Central memory CD8-positive, alpha-beta T cell (primary cell): ENCODE measurements at places on chromosomes 5 and 9.

DNA sequence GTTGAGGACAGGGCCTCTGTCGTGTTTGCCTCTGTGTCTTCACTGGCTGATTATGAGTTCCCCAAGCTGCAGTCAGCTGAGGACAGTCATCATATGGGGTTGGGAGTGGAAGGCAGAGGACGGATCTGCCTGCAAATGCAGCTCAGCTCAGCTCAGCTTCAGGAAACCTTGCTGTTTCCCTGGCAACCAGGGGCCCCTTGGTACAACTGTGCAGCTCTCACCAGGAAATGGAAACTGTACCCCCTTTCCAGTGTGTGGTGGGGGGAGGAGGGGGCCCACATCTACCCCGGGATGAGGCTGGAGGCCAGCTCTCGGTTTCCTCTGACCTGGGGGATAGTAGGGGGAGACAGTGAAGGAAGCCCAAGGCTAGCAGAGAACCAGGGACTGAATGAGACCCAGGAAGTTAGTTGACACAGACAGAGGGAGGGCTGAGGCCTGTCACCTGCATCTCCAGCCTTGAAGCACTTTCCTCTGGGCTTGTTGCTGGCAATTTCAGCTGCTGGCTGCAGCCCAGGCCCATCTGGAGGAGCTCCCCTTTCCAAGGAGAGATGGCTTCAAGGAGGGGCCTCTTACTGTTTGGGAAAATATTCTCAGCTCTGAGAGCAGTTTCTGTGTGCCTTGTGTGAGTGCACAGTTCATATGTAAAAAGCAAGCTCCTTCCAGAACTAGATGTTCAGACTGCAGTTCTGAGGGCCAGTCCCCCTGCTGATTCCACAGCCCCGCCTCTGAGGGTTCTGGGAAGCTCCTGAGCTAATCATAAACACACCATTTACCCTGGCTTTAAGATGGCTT lies 6.9 kb downstream of the ANXA6 start:
- H3K4me3 ChIP-seq: peak overlapping the region; percentile 76
- H3K27ac ChIP-seq: peak overlapping the region; percentile 94
- H3K36me3 ChIP-seq: peaks cover 31% of the 10 kb centered on the region
- H3K4me1 ChIP-seq: peaks cover 100% of the 10 kb centered on the region

- H3K27me3 ChIP-seq: peaks cover 37% of the 10 kb centered on the region
- no peak overlapping the region for H3K4me3 ChIP-seq
- H3K27ac ChIP-seq: no peak overlapping the region
- DNase-seq: no peak
- H3K36me3 ChIP-seq: no peaks in the 10 kb centered on the region
- no peaks in the 10 kb centered on the region for H3K4me1 ChIP-seq
These were observed 225.7 kb downstream of the CACNA1B start for GRCh38 chr9:138103111-138103848.

- no peaks in the 10 kb centered on the region for H3K36me3 ChIP-seq
- H3K27ac ChIP-seq: no peak overlapping the region
- no peak overlapping the region for H3K4me3 ChIP-seq
- H3K27me3 ChIP-seq: no peaks in the 10 kb centered on the region
- no peaks in the 10 kb centered on the region for H3K4me1 ChIP-seq
These were observed 356.9 kb downstream of the NFIB start for GRCh38 chr9:13957089-13957488.

GRCh38 chr9:91259162-91259561 lies 102.6 kb downstream of the AUH start:
- H3K4me1 ChIP-seq: peaks cover 19% of the 10 kb centered on the region
- no peak overlapping the region for H3K4me3 ChIP-seq
- DNase-seq: no peak
- no peaks in the 10 kb centered on the region for H3K27me3 ChIP-seq
- H3K27ac ChIP-seq: no peak overlapping the region

DNA sequence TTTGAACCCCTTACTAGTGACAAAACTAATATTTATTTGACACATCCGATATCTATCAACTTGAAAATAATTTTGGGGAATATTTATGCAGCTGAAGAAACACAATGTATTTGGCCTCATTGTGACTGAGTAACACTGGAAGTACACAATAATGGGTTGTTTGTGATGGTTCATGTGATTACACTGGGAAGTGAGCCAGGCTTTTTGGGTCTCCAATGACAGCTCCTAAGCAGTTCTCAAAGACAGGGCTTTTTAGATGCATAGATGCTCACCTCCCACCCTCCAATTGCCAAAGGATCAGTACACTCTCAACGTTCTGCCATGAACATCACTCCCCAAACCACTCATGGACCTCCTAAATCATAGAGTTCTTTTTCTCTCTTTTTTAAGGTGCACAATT lies 170.0 kb downstream of the SLC24A2 start:
- no peaks in the 10 kb centered on the region for H3K4me1 ChIP-seq
- no peaks in the 10 kb centered on the region for H3K36me3 ChIP-seq
- no peak overlapping the region for H3K4me3 ChIP-seq
- no peak for DNase-seq
- H3K27me3 ChIP-seq: peaks cover 55% of the 10 kb centered on the region
- no peak overlapping the region for H3K27ac ChIP-seq

DNA sequence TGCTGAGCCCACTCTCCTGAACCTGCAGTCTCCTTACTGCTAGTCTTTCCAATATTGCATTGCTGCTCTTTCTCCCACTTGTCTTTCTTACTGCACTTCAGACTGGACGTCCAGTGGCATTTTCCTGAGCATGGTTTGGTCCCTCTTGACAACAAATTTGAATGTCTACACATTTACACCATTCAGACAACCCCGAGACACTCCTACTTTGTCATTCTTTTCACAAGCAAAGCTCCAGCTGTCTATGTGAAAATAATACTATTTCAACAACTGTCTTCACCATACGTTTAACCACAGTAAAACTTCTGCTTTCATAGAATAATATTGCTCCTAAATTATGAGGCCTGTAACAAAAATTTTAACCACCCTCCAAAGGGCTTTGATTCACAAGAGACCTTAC lies 10.4 kb upstream of the APTX start:
- peaks cover 2% of the 10 kb centered on the region for H3K36me3 ChIP-seq
- no peak overlapping the region for H3K4me3 ChIP-seq
- H3K27me3 ChIP-seq: no peaks in the 10 kb centered on the region
- DNase-seq: no peak
- H3K4me1 ChIP-seq: no peaks in the 10 kb centered on the region

DNA sequence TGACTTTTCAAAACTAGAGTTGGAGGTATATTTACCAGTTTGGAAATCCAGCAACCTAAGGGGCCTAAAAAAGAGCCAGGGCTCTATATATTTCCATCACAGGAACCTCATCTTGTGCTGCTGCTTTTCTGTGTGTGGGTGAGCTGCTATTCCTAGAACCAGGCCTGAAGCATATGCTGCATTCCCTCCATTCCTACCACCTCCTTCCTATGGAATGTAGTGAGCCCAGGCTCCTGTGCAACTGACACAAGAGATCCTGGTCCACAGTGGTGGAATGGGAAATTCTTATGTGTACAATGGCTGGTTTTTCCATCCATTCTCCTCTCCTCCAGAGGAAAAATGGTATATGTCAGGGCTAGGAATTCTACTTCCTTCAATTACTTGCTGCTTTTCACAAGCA lies 39.1 kb downstream of the SPEF2 start:
- no peak overlapping the region for H3K27ac ChIP-seq
- H3K4me1 ChIP-seq: peaks cover 6% of the 10 kb centered on the region
- no peaks in the 10 kb centered on the region for H3K27me3 ChIP-seq
- peaks cover 3% of the 10 kb centered on the region for H3K36me3 ChIP-seq
- H3K4me3 ChIP-seq: no peak overlapping the region

GRCh38 chr5:10734037-10734709 lies 26.9 kb downstream of the DAP start:
- H3K27ac ChIP-seq: no peak overlapping the region
- DNase-seq: no peak
- H3K4me1 ChIP-seq: peaks cover 41% of the 10 kb centered on the region
- H3K27me3 ChIP-seq: no peaks in the 10 kb centered on the region
- H3K4me3 ChIP-seq: no peak overlapping the region

- H3K27ac ChIP-seq: no peak overlapping the region
- no peak overlapping the region for H3K4me3 ChIP-seq
- no peak for DNase-seq
- peaks cover 1% of the 10 kb centered on the region for H3K36me3 ChIP-seq
- no peaks in the 10 kb centered on the region for H3K4me1 ChIP-seq
These were observed 448.5 kb upstream of the GRAMD2B start for GRCh38 chr5:125974679-125975078.

DNA sequence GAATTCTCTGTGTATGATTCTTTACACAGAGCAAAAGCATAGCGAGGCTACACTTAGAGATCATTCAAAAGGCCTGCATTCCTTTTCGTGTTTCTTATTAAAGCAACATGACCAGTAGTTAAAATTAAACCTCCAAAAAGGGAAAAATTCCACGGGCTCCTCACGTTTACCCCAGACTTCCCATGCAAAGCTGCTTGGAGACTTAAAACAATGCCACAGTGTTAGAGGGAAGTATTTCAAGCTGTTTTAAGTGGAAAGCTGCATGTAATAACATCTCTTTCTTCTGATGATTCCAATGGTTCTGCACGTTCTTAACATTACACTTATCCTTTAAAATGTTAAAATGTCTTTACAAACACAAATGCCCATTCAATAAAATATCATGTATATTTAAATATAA lies 405.2 kb downstream of the SEMA5A start:
- no peaks in the 10 kb centered on the region for H3K27me3 ChIP-seq
- H3K4me3 ChIP-seq: no peak overlapping the region
- no peaks in the 10 kb centered on the region for H3K4me1 ChIP-seq
- H3K27ac ChIP-seq: no peak overlapping the region
- no peak for DNase-seq

GRCh38 chr5:146284016-146284415 lies 54.6 kb upstream of the POU4F3 start:
- H3K27ac ChIP-seq: peak overlapping the region; percentile 74
- no peak overlapping the region for H3K4me3 ChIP-seq
- H3K4me1 ChIP-seq: peaks cover 5% of the 10 kb centered on the region
- H3K27me3 ChIP-seq: no peaks in the 10 kb centered on the region
- DNase-seq: no peak

DNA sequence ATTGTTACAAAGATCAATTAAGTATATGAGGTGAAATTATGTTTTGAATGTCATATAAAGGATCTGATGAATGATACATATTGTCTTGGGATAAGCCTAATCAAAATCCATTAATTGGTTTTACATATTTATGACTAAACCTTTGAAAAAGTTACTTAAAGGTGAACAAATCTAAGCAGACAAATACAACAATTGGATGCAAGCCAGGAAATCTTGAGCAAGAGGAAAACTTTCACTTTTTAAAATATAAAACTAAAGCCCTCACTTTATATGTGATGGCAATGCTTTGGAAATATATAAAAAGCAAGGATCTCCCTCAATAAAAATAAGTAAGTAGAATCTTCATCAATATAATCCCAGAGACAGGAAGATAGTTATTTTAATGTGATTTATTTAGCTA lies 80.1 kb downstream of the EDIL3 start:
- DNase-seq: no peak
- no peak overlapping the region for H3K4me3 ChIP-seq
- no peaks in the 10 kb centered on the region for H3K4me1 ChIP-seq
- no peaks in the 10 kb centered on the region for H3K27me3 ChIP-seq
- no peak overlapping the region for H3K27ac ChIP-seq

- peaks cover 22% of the 10 kb centered on the region for H3K27me3 ChIP-seq
- H3K36me3 ChIP-seq: peaks cover 1% of the 10 kb centered on the region
- H3K4me1 ChIP-seq: no peaks in the 10 kb centered on the region
- no peak overlapping the region for H3K27ac ChIP-seq
- no peak for DNase-seq
These were observed 263.2 kb downstream of the COX7C start for GRCh38 chr5:86880785-86881492.

- no peak overlapping the region for H3K4me3 ChIP-seq
- no peak overlapping the region for H3K27ac ChIP-seq
These were observed 183.4 kb upstream of the NR3C1 start for GRCh38 chr5:143586781-143587362.

- no peak overlapping the region for H3K27ac ChIP-seq
- peaks cover 2% of the 10 kb centered on the region for H3K36me3 ChIP-seq
- no peak for DNase-seq
- no peaks in the 10 kb centered on the region for H3K4me1 ChIP-seq
- no peak overlapping the region for H3K4me3 ChIP-seq
- H3K27me3 ChIP-seq: peaks cover 69% of the 10 kb centered on the region
These were observed 439.8 kb downstream of the ZSWIM6 start for GRCh38 chr5:61771808-61772207.

DNA sequence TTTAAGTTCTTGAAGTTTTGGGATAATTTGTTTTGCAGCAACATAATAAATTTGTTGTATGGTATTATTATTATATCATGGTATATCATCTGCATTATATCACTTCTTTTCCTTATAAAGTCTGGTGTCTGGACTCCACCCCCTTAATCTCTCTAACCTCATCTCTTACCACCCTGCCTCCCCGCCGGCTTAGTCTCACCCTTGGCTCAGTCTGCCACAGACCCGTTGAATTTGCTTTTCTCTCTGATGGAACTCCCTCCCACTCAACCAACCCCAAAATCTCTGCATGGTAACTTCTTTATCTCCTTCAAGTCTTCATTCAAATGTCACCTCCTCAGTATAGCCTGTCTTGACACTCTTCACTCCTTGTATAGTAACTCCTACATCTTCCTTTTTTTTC lies 29.6 kb upstream of the MATR3 start:
- no peak for DNase-seq
- peaks cover 10% of the 10 kb centered on the region for H3K27me3 ChIP-seq
- peaks cover 11% of the 10 kb centered on the region for H3K4me1 ChIP-seq
- H3K27ac ChIP-seq: no peak overlapping the region

DNA sequence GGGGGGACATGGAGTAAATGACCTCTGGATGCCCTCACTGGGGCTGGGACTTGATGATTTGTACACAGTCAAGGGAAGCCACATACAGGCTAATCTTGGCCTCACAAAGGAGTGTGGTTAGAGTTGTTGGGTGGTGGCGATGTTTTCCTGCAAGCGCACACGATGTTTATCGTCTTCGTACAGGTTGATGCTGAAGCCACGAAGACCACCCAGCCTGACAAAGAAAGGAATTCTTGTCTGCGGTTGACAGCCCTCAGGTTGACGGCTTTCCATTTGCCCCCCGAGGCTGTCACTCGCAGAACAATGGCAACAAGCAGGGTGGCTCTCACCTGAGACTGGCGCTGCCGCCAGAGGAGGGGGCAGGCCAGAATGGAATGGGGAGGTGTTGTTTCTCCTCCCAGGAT lies 14.1 kb upstream of the XPA start:
- no peak overlapping the region for H3K27ac ChIP-seq
- DNase-seq: no peak
- H3K36me3 ChIP-seq: peaks cover 4% of the 10 kb centered on the region

DNA sequence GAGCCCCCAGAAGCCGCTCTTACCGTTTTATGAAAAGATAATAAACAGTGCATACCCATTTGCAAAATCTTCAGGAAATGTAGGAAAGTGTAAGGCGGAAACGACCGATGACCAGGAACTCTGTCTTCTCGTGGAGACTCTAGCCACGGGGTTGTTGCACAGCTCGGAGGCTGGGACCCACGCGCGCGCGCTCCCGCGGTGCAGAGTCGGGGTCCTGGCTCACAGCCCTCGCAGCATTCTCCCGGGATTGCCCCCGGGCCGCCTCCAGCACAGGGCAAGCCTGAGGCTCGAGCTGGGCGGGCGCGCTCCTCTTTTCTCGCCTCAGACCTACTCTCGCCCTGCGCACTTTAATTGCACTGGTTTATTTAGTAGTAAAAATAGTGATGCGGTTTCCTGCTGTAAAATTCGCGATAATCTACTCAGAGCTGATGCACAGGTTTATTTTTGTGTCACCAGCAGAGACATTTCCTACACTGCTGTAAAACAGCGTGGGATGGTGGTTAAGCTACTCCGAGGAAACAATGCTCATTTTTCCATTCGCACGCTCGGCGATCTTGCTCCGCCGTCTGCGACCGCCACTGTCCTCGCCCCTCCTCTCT lies 15.5 kb downstream of the TRIM7 start:
- peak overlapping the region; percentile 100 for H3K27ac ChIP-seq
- peak; percentile 51 for DNase-seq
- H3K27me3 ChIP-seq: peaks cover 14% of the 10 kb centered on the region
- H3K4me3 ChIP-seq: peak overlapping the region; percentile 99
- H3K4me1 ChIP-seq: peaks cover 54% of the 10 kb centered on the region
